ENCODE measurements at places on chromosomes 2 and 18. TPM values are rescaled to one million over a fixed set of nuclear protein-coding genes. Genes with fewer than 3 reads are reported as not detected.

Gene UCN
- 6.6 TPM for total RNA-seq

Gene DSG3
- not detected for total RNA-seq

Gene LAMA1
- 3.1 TPM for total RNA-seq

Gene KIF1A
- total RNA-seq: 5.6 TPM

Gene ALPP
- 0.26 TPM for total RNA-seq

Gene SLC5A7
- not detected for total RNA-seq

Gene C2orf66
- total RNA-seq: 0.15 TPM

Gene C2orf78
- total RNA-seq: not detected

Gene MYO5B
- total RNA-seq: 4.7 TPM

Gene IL1B
- total RNA-seq: 11.6 TPM

Gene C2orf81
- total RNA-seq: 8.5 TPM

Gene MARCHF4
- total RNA-seq: 1.4 TPM

Gene IHH
- total RNA-seq: not detected

Gene DLX1
- total RNA-seq: 10.2 TPM

Gene ABCG8
- total RNA-seq: not detected

Gene GALNT14
- 27.8 TPM for total RNA-seq

Gene SPDYA
- total RNA-seq: 0.49 TPM

Gene AQP12B
- not detected for total RNA-seq

Gene CD8A
- total RNA-seq: 0.08 TPM

Gene SLC9A4
- not detected for total RNA-seq

Gene NT5DC4
- total RNA-seq: not detected

Measured in A375 (cell line).